ENCODE measurements at places on chromosomes 5 and 9.

- H3K4me1 ChIP-seq: peaks cover 17% of the 10 kb centered on the region
- no peaks in the 10 kb centered on the region for H3K36me3 ChIP-seq
- DNase-seq: no peak
- H3K27ac ChIP-seq: no peak overlapping the region
- no peaks in the 10 kb centered on the region for H3K27me3 ChIP-seq
Measured at GRCh38 chr5:66892716-66893115, 296.5 kb downstream of the MAST4 start.

DNA sequence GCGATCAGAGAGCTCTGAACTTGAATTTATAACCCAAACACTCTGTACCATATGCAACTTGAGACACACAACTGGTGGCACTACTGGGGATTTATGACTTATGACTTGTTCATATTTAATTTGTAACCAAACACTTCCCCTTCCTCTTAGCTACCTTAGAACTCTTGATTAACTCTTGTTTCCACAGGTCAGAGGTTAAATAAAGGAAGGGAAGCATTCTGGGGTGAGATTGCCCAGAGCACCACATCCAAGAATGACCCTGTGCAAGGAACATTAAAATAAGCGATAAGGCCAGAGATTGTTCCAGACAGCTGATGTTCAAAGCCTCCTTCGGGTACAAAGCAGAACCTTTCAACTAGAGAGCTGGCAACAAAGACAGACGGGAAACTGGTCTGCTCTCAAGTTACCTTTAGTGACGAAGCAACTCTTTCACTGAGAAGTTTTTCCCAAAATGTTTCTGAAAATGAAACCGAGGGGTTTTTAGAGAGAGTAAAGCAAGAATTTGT, 242.6 kb downstream of the DENND1A start:
- no peaks in the 10 kb centered on the region for H3K27me3 ChIP-seq
- no peak for DNase-seq
- peaks cover 6% of the 10 kb centered on the region for H3K4me1 ChIP-seq
- no peak overlapping the region for H3K27ac ChIP-seq
- no peaks in the 10 kb centered on the region for H3K36me3 ChIP-seq

- no peaks in the 10 kb centered on the region for H3K27me3 ChIP-seq
- no peak for DNase-seq
- H3K4me3 ChIP-seq: no peak overlapping the region
- no peaks in the 10 kb centered on the region for H3K36me3 ChIP-seq
Measured at GRCh38 chr9:72025906-72026305, 34.5 kb downstream of the C9orf57 start.

DNA sequence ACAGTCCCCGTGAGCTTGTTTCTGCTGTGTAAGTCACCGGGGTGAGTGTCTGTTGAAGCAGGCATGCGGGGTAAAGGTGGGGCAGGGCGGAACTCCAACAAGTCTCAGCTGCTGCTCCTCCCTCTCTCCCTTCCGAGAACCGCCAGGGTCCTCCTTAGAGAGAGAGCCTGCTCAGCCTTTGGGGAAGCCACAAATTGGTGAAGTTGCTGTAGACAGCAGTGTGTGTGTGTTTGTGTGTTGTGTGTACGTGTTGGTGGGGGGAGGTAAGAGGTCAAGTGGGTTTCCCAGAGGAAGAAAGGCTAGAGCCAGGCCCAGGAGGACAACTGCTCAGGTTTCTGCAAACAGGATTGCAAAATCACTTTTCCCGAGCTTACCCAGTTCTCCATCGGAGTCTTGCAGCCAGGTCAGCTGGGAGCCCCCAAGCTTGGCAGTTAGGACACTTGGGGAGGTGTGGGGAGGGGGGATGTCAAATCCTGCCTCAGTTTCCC, 38.9 kb upstream of the DAB2IP start:
- no peak overlapping the region for H3K4me3 ChIP-seq
- peak overlapping the region; percentile 18 for H3K27ac ChIP-seq
- H3K36me3 ChIP-seq: no peaks in the 10 kb centered on the region
- H3K27me3 ChIP-seq: no peaks in the 10 kb centered on the region

- no peaks in the 10 kb centered on the region for H3K27me3 ChIP-seq
- no peak overlapping the region for H3K27ac ChIP-seq
- no peak overlapping the region for H3K4me3 ChIP-seq
- no peak for DNase-seq
- no peaks in the 10 kb centered on the region for H3K36me3 ChIP-seq
- H3K4me1 ChIP-seq: peaks cover 7% of the 10 kb centered on the region
Measured at GRCh38 chr5:99061711-99062110, 132.9 kb upstream of the CHD1 start.

All from lower lobe of right lung (tissue), 2 donors.